SHP77 treated with DMSO at 0.1 percent for 48 hours (cell line): ENCODE measurements at places on chromosomes 1 and 21.

DNA sequence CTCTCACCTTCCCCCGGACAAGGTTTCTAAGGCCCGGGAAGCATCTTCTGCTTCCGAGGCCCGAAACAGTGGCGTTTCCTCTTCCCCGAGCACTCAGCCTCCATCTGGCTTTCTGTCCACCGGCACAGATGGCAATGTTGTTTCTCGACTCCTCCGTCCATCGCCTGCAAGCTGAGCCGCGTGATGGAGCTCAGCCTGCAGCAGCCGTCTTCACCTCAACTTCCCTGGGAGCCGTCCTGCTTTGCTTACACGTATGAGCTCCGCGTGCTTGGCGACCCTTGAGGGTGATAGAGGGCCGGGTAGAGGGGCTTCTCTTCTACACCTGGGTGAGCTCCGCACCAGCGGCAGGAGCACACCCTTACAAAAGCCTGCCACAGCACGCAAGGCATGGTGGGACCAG lies 80.4 kb downstream of the AJAP1 start:
- no peak for DNase-seq

GRCh38 chr1:237042526-237042891 lies 525 bp downstream of the RYR2 start:
- no peak for DNase-seq

DNA sequence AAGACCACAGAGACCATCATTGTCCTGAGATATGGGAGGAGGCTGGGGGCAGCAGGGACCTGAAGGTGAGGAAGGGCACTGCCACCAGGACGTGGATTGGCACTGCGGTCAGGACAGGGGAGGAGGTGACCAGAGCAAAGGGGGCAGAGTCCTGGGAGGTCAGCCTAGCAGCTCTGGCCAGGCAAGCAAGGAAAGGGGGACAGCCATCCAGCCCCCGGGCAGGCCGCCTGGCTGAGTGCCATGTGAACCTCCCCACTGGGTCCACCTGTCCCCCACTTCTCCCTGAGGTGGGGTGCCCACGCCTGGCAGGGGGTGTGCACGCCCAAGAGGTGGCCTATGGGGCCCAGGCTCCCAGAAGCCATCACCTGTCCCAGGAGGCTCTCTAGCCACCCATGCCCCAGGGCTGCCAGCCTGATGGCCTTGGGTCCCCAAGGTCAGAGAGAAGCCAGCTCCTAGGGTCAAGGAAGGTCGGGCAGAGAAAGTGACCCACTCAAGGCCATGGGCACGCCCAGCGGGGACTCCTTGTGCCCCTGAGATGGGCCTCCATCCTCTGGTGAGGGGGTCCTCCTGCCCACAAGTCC lies 17.6 kb upstream of the PTTG1IP start:
- DNase-seq = no peak

DNA sequence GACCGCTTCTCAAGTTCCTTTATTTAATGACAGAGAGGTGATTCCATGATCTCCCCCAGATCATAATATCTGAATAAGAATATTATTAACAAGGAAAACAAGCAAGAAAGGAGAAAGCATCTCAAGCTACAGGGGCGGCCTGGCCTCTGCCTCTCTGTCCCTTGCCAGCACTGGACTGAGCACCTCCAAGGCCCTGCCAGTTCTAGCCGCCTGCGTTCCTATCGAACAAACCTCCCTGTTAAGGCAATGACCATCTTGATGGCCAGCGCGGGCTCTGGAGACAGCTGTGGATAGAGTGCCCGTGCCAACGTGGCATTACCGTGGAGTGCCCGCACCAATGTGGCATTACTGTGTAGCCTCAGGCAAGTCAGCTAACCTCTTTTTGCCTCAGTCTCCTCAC lies 84.8 kb downstream of the NPHP4 start:
- DNase-seq = no peak

GRCh38 chr1:199859491-199859933 lies 168.0 kb upstream of the NR5A2 start:
- no peak for DNase-seq

- no peak for DNase-seq
These were observed 123.8 kb upstream of the CHRM3 start for GRCh38 chr1:239262538-239262937.

DNA sequence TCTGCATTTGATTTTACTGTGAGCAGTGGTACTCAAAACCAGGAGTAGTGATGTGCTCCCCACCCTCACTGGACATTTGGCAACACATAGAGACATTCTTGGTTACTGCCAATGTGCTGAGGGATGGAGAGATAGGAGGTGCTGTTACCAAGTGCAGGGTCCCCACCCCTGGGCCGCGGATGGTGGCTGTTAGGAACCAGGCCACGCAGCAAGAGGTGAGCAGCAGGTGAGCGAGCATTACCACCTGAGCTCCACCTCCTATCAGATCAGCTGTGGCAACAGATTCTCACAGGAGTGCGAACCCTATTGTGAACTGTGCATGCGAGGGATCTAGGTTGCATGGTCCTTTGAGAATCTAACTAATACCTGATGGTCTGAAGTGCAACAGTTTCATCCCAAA lies 95.7 kb downstream of the AKT3 start:
- no peak for DNase-seq

DNA sequence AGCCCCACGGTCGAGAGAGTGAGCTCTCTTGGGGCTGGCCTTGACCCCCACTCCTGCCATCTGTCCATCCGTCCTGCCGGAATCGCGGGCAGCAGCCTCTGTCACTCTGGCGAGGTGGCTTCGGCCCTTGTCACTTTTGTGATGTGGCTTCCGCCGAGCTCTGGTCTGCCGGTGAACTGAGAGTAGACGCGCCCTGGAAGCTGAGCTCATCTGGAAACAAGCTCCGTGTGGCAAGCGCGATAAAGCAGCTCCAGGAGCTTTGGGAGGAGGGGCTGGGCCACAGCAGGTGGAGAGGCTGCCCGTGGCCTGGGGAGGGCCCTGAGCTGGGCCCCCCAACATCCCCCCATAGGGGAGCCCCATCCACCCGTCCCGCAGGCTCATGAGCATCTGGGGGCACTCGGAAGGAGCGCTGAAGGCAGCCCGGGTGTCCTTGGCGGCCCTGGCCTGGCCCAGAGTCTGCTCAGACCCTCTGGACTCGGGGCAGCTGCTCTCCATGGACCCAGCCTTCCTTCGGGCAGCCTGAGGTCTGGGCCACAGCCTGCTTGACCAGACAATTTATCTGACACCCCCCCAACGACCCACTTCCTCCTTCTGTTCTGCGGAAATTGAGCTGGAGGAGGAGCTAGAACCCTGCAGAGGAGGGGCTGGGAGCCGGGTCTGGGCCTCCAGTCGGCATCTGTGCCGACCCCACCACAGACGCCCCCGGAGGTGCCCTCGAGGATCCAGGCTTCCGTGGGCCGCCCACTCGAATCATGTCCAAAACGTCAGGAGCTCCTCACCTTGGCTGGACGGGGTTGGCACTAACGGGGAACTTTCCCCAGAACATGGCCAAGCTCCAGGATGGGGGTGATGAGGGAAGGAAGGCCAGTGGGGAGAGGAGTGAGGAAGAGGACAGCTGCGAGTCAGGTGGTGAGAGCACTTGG lies 59.1 kb downstream of the SLC19A1 start:
- no peak for DNase-seq

DNA sequence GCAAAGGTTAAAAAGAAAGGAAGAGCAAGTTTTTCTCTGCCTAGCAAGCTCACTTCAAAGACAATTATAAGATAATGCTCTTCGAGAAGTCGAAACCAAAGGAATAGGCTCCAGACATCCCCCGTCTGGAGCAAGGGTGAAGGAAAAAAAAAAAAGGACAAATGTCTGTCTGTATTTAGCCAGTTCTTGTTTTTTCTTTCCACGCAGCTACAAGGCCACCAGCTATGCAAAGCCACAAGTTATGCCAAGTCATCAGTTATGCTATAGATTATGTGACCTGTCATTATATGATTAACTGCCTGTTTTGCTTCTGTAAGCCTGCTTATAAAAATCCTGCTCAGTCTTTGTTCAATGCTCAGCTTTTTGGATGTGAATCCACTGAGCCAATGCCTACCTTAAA lies 2.4 kb upstream of the THEM5 start:
- no peak for DNase-seq

- DNase-seq = no peak
These were observed 544.6 kb downstream of the NEGR1 start for GRCh38 chr1:71737768-71738167.

DNA sequence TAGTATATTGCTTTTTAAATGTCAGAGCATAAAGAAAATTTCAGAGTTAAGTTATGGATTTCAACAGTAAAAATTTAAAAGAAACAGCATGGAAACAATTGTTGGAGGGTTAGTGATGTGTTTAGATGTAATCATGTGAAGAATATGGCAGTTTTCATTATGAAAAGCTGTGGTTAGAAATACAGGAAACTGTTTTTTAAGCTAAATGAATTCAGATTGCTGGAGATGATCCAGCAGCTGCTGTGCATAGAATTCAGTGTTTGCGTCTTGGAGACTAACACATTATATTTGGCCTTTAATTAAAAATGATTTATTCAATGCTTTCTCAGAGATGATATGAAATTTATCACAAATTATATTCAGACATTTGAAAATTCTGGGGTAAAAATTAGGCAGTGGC lies 273.6 kb upstream of the LRRC7 start:
- DNase-seq = no peak

DNA sequence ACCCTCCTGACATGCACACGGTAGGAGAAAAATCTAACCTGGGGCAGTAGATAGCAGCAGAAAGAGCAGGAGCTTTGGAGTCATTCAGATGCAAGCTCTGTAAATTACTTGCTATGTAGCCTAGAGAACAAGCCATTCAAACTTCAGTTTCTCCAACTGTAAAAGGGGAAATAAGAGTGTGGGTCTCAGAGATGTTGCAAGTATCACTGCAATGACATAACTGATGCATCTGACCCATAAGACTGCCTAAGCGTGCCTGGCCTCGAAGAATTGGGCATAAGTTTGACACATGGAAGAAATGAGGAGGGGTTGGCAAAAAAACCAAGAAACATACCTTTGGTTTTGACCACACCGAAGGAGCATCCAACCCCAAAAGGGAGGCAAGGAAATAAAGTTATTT lies 5.2 kb downstream of the AK2 start:
- no peak for DNase-seq

- peak; percentile 41 for DNase-seq
These were observed 144.0 kb downstream of the PGBD5 start for GRCh38 chr1:230282157-230282556.

GRCh38 chr1:37752583-37753471 lies 12.1 kb downstream of the EPHA10 start:
- no peak for DNase-seq

- DNase-seq = no peak
These were observed 7.1 kb upstream of the S100A11 start for GRCh38 chr1:152043870-152044269.

GRCh38 chr1:167077868-167078210 lies 12.3 kb downstream of the GPA33 start:
- no peak for DNase-seq

DNA sequence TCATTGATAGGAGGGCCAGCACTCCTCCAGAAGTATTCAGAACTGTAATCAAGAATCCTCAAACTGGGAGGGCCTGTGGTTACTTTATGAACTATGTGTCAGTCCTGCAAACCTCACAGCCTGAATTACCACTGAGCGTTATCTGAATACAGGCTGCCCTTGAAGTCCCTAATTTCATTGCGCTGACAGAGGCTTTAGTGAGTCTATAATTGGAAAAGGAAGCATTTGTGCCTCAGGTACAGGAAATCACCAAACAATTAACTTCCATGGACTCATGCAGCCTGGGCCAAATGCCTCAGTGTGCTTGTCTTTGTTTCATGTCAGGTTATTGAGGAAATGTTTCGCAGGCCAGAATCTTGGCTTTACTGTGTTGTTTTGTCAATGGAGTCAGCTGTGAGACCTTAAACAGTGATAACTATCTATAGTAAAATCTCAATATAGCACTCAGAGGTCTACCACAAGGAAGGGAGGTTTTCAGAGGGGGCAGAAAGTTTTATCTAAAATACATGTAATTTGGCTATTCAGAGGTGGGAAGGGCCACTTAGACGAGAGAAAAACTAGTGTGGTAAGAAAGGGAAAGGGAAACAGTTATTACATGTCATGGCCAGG lies 32.9 kb upstream of the DOCK7 start:
- no peak for DNase-seq

DNA sequence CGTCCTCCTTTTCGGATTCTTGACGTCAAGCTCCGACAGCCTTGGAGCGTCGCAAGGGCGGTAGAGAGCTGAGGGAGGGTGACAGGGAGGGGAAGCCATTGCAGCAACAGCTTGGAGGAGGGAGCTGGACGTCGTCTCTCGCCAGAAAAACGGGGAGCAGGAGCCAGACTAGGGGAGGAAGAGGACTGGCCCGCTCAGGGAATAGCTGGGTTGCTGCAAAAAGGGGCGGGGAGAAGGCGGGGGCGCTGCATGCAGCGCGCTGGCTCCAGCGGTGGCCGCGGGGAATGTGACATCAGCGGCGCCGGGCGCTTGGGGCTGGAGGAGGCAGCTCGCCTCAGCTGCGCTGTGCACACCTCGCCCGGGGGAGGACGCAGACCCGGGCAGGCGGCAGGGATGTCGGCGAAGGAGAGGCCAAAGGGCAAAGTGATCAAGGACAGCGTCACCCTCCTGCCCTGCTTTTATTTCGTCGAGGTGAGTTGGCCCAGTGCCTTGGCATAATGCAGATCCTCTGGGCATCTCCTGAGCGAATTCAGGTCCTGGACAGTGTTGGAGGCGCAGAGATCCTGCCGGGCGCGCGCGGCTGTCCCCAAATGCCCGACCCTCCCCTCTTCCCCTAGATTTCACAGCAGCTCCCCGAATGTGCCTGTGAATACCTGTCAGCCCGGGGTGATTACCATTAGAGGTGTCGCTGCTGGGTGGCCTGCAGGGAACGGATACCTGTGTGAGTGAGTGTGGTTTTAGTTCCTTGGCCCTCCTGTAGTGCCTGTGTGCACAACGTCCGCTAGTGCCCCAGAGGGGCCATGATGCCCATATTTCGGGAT lies at the start of gene PLPPR4:
Gene PLPPR4 (plus strand): TSS at position 292 of the 821 bp plus-strand sequence. CDS start 102 bp downstream, at position 394.
- DNase-seq = no peak
